NCI-H510A treated with DMSO at 0.1 percent for 48 hours (cell line): ENCODE measurements at places on chromosomes 12 and 14.

DNA sequence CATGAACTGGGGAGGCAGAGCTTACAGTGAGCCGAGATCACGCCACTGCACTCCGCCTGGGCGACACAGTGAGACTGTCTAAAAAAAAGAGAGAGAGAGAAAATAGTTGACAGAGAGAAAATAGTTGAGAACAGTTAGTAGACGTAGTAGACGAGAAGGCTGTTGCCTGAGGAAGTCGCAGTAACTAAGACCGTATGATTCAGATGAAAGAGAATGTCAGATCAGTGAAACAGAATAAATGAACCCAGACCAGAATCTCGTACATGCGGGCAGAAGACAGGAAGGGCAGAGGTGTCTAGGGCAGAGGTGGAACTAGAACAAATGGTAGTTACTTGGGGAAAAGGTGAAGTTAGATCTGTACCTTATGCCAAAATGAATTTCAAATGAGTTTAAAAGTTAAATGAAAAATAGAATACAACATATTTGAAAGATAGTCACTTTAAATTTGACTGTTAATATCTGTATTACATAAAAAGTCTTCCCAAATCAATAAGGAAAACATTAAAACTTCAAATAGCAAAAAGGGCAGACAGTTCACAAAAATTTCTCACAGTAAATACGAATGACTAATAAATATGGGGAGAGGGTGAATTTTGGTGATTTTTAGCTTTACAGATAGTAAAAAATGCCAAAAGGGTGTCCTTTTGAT lies 17.7 kb downstream of the MDM2 start:
- no peak for DNase-seq

DNA sequence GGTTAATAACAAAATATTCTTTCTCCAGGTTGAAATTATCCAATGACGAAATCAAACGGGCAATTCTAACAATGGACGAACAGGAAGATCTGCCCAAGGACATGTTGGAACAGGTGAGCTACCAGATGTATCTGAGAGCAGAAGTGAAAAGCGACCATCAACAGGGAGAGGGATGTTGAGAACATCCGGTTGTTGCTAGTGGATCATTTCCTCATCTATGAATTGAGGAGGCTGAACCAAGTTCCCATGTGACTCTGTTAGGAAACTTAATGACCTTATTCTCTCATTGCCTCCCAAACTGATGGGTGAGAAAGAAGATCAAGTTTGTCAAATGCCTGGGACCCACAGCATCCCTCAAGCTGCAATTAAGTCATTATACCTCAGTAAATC lies 117.7 kb downstream of the GPR135 start:
- DNase-seq = no peak

DNA sequence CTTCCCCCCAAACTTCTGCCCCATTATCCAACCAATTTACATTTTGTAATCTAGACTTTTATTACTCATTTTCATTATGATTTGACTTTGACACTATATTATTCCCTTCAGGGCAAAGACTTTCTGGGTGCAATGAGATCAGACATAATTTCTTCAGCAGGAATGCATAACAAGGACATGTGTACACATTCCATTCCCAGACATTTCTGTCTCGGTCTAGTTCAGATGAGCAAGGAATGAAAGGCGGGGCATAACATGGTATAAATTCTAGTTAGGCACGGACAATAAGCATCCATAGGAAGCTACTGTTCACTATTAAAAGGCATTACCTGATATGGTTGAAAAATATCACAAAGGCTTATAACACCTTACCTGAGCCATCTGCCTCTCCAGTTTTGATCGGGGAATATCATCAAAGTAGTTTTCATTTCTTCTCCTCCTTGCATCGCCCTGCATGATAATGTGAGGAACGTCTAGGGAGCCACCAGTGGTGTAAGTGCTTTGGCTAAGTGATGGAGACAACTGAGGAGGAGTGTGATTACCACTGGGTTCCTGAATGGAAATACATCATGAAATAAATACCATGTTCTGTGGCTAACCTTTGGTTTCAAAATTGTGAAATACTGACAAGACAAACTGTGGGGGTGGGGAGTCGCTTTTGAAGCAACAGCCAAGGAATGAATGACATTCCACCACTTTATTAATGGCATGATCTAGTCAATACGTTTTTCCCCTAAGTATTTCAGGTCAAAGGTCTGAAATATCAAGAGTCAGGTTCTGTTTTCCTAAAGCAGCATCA lies 183.9 kb downstream of the APAF1 start:
- DNase-seq = no peak

GRCh38 chr12:47361389-47362021 lies 281.7 kb upstream of the AMIGO2 start:
- no peak for DNase-seq

- no peak for DNase-seq
Measured at GRCh38 chr14:79596551-79596950, 614.8 kb downstream of the DIO2 start.

- no peak for DNase-seq
Measured at GRCh38 chr12:10097521-10097920, 1.3 kb downstream of the CLEC1A start.

GRCh38 chr12:116213014-116213413 lies 64.5 kb downstream of the MED13L start:
- DNase-seq = no peak

DNA sequence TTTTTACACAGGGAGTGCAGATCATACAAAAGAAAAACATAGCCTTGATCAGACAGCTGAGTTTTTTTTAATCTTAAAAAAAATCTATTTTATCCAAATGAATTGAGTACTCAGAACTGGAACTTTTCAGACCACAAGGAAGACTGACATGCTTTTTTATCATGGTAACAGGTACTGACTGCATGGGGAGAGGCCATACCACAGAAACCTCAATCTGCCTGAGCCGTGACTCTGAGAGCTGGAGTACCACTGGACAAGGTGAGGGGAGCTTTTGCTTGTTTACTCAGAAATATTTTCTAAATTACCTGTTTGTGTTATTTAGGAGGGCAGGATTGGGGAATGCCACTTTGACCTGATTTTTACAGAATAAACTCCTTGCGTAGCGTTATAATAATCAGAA lies 143.9 kb downstream of the ALX1 start:
- DNase-seq = no peak

DNA sequence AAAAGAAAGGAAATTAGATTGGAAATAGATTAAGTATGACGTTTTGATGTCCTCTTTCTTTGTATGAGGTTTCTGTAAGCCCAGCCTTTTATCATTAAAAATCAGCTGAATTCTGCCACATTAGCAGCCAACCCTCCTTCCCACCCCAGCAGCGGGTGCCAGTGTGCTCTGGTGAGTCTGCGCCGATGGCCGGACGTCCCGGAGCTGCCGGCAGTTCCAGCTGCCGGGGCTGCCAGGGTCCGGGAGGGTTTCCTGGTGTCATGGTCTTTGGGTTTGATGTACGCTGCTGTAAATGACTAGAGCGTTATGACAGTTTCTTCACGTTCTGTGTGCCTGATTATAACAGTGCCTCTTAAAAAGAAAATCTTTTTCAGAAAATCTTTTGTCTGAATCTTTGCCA lies 51.5 kb upstream of the DYNC1H1 start:
- no peak for DNase-seq

DNA sequence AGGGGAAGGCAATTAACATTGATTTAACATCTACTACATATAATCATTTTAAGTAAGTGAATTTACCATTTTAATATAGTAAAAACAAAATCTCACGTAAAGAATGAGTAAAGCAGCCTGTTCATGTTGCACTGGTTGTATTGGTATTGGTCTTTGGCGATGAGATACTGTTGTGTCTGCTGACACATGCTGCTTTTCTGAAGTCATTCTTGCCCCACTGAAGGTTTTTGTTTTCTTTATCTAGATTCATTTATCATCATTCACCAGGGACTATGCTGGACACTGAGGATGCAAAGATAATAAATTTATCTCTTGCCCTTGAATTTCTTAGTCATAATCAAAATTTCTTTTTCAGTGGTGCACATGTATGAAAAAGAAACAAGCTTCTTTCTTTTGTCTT lies 246.2 kb upstream of the NPAS3 start:
- DNase-seq = no peak

DNA sequence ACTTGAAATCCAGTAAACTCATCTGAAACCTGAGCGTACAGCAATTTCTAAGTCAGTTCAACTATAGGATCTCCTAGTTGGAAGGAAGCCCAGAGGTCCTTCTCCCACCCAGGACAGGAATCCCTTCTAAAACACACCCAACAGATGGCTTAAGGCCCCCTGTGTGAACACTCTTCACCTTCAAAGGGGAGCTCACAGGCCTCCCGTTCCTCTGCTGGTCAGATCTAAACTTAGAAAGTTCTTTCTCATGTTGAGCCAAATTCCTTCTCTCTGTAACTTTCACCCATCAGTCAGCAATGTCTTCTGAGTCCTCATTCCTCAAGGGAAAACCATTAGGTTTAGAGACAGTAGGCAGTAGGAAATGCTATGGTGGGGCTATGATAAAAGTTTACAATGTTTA lies 355.2 kb downstream of the PCNX1 start:
- DNase-seq = no peak

DNA sequence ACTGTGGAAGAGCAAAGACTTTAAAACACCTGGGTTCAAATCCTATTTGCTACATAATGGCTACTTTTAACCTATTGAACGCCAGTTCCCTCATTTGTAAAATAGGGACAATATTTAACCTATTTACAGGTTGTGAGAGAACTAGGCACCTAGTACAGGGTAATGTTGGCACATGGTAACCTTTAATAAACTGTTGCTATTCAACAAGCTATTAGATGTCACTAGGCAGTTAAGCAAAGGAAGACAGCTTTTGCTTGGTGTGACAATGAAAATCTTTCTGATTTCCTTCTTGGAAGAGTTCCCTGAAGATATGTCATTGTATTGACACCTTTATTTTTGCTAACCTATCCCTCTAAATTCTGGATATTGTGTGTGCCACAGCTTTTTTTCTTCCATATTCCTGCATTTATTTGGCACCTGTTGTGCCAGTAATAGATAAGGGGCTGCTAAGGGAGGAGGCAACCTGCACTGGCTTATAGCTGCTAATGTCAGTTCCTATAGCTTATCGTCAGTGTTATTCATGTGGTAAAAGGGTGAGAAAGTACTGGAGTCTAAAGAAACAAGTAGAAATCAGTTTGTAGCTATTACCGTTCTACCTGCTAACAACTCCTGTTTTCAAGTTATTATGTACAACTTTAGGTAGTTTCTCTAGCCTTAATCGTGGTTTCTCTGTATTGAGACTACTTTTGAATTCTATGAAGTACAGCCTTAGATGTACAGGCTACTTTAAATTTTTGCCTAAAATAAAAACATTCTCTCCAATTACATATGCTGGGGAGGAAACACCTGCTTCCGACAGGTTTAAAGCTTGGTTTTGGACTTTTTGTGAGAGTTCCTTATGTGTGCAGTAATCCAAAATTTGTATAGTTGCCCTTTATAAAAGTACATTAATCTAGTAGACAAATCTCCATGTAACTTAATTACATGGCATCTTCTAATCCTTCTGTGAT lies 24.3 kb downstream of the HIF1A start:
- DNase-seq = no peak

DNA sequence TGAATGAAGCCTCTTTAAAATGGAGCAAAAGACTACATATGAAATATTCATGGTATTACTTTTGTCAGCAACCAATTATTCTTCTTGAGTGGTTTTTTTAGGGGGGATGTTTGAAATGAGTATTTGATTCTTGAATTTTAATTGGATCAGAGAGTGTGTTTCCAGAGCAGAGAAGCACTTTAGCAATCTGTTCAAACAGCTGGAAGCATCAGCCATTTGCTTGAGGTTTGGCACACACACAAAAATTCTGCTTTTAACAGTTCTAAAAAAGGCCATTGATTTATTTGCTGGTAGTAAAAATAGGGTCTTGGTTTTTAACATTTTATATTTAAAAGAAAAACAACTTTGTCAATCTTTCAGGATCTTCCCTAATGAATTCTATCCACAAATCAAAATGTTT lies 292.7 kb downstream of the LRFN5 start:
- DNase-seq = peak; percentile 55

DNA sequence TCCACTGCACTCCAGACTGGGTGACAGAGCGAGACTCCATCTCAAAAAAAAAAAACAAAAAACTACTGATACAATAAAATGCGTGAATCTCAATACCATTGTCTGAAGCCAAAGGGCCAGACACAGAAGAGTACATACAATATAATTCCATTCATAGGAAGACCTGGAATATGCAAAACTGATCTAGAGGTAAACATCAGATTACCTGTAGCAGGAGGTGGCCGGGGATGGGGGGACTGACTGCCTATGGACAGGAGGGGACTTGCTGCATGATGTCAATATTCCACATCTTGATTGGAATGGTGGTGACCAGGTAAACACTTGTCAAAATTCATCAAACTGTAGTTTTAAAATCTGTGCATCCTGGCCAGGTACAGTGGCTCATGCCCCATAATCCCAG lies 12.5 kb upstream of the FIGNL2 start:
- no peak for DNase-seq

- DNase-seq = no peak
Measured at GRCh38 chr12:87302126-87302745, 727.0 kb downstream of the C12orf50 start.

- no peak for DNase-seq
Measured at GRCh38 chr12:124832856-124833255, 30.8 kb downstream of the SCARB1 start.

- DNase-seq = no peak
Measured at GRCh38 chr12:2126676-2127406, 74.1 kb downstream of the CACNA1C start.

GRCh38 chr12:12469386-12469785 lies 93.3 kb downstream of the DUSP16 start:
- DNase-seq = no peak

DNA sequence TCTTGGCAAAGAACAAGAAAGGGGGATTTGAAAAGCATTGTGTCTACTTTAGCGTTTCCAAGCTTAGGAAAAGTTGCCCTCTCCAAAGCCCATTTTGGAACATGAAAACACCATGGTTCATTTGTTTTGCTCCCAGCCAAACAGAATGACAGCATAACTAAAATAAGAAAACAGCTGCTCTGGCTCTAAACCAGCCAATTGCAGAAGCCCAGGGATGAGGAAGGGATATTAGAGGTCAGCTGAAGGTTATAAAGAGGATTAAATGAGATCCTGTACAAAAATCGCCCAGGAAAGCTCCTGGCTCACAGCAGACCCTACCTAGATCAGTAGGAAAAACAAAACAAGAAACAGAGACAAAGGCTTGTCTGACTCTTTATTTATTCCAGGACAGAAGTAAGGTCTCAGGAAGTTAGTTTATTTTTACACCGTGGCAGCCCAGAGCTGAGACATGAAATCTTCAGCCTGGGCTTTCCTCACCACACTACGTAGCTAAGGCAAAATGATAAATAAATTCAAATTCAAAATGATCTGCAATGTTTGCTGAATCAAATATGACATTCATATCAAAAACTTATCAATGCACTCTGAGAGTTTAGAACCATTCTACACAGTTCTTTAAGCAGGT lies 25.9 kb downstream of the SPX start:
- no peak for DNase-seq

- peak; percentile 77 for DNase-seq
Measured at GRCh38 chr12:118189741-118190191, 53.8 kb downstream of the PEBP1 start.

- DNase-seq = no peak
Measured at GRCh38 chr12:11901701-11902524, 168.8 kb upstream of the BCL2L14 start.

DNA sequence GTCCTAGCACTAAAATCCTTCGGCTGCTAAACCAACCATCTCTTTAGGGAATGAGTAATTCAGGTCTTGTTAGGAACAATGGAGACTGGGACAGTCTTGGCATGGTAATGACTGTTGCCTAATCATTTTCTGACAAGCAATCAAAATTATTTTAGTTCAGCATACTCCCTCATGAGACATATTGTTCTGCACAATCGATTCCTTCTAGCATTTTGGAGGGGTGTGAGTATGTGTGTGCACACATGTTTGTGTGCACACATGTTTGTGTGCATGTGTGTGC lies 2.1 kb upstream of the KRT1 start:
- no peak for DNase-seq

GRCh38 chr12:114275086-114275485 lies 130.9 kb downstream of the TBX5 start:
- no peak for DNase-seq
